ENCODE measurements at places on chromosomes 7 and 10. TPM values are rescaled to one million over a fixed set of nuclear protein-coding genes. Genes with fewer than 3 reads are reported as not detected.

- no peak for DNase-seq
Measured at GRCh38 chr7:27367179-27367932, 124.8 kb downstream of the EVX1 start.

DNA sequence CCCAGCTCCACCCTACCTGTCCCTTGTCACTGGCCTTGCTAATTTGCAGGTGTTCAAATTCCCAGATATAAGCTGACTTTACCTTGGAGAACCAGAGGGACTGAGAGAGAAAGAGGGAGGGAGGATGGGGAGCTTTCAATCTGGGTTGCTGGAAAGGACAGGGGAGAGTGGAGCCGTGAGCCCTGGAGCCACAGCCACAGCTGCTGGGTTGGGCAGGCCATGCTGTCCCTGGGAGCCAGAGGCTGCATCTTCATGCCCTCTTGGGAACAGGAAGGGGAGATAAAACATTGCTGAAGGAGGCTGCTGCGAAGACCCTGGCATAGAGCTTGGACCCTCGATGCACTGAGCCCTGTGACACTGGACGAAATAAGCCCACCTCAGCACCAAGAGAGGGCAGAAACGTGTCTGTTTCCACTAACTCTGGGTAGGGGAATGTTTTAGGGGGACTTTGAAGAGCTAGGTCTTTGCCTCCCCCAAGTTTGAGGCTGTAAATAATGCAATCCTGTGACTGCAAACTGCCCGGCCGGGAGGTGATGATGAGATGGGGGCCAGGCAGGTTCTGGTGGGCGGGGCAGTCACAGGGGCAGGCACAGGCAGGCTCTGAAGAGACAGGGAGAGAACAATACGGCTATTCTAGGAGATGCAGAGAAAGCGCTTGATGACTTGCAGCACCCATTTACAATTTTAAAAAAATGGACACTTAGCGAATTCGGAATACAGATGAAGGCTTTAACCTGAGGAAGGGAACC lies 5.8 kb upstream of the JAKMIP3 start:
- DNase-seq = no peak

GRCh38 chr7:131819891-131820290 lies 263.5 kb upstream of the PODXL start:
- DNase-seq = no peak

GRCh38 chr7:1557006-1557405 lies 1.0 kb upstream of the TMEM184A start:
- peak; percentile 38 for DNase-seq

GRCh38 chr7:97269741-97270140 lies 152.2 kb downstream of the SDHAF3 start:
- DNase-seq = no peak

- DNase-seq = no peak
Measured at GRCh38 chr7:158128572-158128971, 459.1 kb downstream of the PTPRN2 start.

- peak; percentile 89 for DNase-seq
Measured at GRCh38 chr10:61750943-61751471, 88.3 kb downstream of the CABCOCO1 start.

DNA sequence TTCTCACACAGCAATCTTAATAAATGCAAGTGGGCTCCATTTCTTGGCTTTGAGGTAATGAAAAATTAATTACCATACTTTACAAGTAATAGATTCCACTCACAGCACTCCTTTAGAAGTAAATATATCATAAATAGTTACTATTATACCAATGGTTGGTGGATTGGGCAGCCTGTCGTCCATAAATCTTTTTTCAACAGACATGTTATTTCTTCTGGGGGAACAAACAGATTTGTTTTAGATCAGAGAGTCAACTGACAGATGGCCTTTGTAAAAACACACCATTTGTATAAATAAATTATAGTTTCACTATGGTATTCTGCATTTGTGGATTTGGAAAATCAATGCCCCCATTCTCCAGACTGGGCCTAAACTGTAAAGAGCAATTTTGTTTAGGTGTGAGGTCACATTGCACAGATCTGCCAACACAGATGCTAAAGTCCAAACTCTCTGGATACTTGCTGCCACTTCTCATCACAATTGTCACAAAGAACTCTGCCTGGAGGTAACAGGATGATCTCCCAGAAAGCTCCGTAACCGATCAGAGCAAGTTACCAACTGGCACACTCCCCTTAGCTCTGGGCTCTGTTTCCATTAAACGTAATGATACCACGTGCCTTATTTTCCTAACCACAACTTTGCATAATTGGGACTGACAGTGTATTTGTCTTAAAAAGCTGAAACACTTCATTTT lies 4.5 kb upstream of the MACROH2A2 start:
- DNase-seq = no peak

GRCh38 chr10:110392868-110393740 lies 88.4 kb upstream of the SMNDC1 start:
- peak; percentile 62 for DNase-seq

GRCh38 chr10:61140765-61141392 lies 196.9 kb upstream of the RHOBTB1 start:
- no peak for DNase-seq

- DNase-seq = no peak
Measured at GRCh38 chr7:105971845-105972244, 8.8 kb downstream of the CDHR3 start.

GRCh38 chr10:74081192-74081803 lies 69.3 kb downstream of the AP3M1 start:
- DNase-seq = no peak

GRCh38 chr7:121529003-121529402 lies 132.9 kb upstream of the FAM3C start:
- DNase-seq = no peak

DNA sequence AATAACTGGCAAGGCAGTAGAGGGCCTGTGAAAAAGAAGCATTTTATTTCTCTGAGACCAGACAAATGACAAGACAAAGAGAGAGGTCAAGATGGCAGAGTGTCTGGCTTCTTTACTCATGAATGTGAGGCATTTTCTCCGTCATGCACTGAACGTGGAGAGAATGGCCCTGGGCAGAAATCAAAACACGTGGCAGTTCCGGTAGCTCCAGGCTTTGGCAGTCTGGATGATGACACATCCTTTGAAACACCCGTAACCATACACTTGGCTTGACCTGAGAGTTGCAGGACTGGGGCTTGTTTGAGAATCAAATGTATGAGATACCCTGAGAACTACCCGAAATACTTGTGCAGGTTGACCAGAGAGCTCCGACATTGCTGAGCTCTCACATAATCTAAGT lies 537.6 kb downstream of the ACTR3B start:
- DNase-seq = no peak

DNA sequence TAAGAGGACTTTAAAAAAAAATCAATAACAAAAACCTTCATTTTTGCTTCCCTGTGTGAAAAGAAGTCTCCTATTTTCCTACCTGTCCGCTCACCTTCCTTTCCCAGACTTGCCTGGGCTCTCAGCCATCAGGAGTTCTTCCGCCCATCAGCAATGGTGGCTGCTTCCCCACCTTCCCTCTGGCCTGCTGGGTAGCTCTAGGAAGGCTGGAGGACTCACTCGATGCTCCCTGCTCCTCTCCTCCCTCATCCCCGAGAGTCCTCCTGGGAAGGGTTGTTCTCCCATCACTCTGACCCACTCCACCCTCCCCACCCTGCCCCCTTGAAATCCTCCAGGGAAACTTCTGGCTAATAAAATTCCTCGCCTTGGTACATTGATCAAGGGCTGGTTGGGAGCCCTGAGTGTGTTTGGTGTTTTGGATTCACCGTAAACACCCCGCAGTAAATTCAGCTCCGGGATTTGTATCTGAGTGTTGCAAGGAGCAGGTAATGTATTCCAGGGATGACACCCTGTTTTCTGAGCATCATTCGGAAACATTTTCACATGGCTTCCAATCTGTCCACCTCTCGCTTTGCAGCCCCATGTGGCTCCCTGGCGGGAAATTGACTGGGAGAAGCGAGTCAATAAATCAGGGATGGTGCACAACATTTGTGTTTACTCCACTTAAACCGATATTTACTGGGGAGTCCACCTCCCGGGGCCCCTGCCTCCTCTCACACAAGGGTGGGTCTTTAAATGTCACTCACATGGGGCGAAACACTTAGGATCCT lies 126.4 kb upstream of the SDK1 start:
- DNase-seq = no peak

GRCh38 chr7:92740700-92741126 lies 95.7 kb downstream of the CDK6 start:
- DNase-seq = no peak

DNA sequence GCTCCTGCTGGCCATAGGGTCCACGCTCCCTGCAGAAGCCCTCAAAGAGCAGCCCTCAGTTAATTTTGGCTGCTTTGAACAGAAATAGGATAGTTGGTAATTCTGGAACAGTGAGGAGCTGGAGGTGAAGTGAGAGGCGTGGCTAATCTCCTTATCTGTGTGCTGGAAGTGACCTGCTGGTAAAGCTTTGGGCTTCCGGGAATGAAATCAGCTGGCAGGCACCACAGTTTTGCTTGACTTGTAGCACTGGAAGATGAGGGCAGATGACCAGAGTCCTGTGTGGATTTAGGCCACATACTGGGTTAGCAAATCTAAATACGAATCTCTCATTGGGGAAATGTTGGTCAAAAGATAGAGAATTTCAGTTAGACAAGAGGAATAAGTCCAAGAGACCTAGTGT lies 10.2 kb downstream of the ATP6V0E2 start:
- DNase-seq = peak; percentile 49

- no peak for DNase-seq
Measured at GRCh38 chr10:98074315-98074911, 44.0 kb upstream of the CRTAC1 start.

DNA sequence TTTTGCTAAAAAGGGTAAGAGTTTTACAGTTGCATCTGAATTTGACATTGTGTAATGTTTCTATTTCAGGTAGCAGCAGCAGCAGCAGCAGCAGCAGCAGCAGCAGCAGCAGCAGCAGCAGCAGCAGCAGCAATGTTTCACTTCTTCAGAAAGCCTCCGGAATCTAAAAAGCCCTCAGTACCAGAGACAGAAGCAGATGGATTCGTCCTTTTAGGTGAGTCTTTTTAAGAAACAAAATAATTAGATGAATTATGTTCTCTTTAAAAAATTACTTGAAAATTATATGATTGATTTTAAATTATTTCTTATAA lies 32.6 kb downstream of the UMAD1 start:
- no peak for DNase-seq

DNA sequence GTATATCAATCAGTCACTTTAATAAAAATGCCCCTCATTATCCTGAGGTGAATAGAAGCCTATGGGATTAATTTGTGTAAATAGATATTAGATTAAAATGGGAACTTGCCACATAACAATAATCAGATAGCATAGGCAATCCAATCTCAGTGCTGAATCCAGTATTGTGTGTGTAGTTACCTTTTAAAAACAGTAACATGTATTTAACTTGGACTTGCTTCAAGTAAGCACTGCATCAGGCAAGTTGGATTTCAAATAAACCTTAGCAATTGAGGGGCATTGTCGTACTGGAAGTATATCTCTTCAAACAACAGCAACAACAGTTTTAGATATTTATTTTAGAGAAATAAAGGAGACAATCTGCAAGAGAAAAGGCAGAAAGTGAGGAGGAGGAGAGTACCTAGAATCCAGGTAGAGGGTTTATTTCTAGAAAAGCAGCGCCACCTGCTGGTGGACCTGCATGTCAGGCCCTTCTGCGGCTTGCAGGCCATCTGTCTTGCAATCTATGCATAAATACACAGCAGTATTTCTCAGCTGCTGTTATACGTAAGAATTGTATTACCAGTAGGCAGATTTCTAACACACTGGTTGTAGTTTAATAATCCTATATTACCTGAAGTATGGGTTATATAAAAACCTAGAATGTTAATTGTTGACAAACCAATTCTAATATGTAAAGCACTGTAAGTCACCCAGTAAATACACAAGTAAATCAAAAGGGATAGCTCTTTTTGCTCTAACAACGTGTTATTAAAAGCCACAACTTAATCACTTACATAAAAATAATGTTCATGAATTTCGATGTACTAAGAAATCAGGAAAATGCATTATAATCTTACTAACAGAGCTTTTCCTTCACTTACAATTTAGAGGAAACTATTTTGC lies 652.8 kb downstream of the KCNMA1 start:
- DNase-seq = peak; percentile 76

DNA sequence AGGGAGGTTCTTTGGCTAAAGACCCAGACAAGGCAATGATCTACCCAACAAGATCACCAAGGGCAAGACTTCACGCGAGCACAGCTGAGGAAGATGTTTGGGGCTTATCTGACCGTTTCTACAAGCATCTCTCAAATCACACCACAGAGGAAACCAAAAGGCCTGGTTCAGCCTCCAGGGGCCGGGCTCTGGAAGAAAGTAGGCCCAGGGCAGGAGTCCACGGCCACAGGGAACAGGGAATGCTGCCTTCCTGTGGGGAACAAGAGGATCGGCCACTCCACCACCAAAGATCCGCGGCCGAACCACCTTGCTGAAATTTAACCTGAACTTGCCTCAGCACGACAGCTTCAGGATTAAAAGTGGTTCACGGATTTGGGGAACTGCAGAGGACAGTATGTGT lies 332.5 kb downstream of the PTPRN2 start:
- DNase-seq = no peak

- no peak for DNase-seq
Measured at GRCh38 chr7:130069179-130069977, 956 bp upstream of the KLHDC10 start.

GRCh38 chr7:30735631-30736030 lies 16.3 kb upstream of the INMT start:
- no peak for DNase-seq

ITIH2 gene
- not detected for total RNA-seq

LSM8 gene
- total RNA-seq = 26.0 TPM

RPP38 gene
- 17.7 TPM for total RNA-seq

CPA2 gene
- total RNA-seq = 2.6 TPM

IFIT1B gene
- total RNA-seq = not detected

EPO gene
- not detected for total RNA-seq

HKDC1 gene
- 23.9 TPM for total RNA-seq

PTPN20 gene
- 1.7 TPM for total RNA-seq

IL6 gene
- total RNA-seq = not detected

MAT1A gene
- 0.89 TPM for total RNA-seq

FAM237B gene
- total RNA-seq = not detected

TSPAN12 gene
- total RNA-seq = 35.6 TPM

AKR1C8 gene
- not detected for total RNA-seq

RET gene
- 1.6 TPM for total RNA-seq

PTPRN2 gene
- total RNA-seq = 28.0 TPM
